Stimulated activated CD8-positive, alpha-beta memory T cell treated with anti-CD3 and anti-CD28 coated beads, Interleukin-15, amount 100 ng/mL, for 24 hours (primary cell): ENCODE measurements at places on chromosomes 4 and X.

- no peak for DNase-seq
Observed at GRCh38 chr4:113832803-113833202, 71.3 kb upstream of the CAMK2D start.

- no peak for DNase-seq
Observed at GRCh38 chr4:186144198-186144945, 39.9 kb downstream of the FAM149A start.

DNA sequence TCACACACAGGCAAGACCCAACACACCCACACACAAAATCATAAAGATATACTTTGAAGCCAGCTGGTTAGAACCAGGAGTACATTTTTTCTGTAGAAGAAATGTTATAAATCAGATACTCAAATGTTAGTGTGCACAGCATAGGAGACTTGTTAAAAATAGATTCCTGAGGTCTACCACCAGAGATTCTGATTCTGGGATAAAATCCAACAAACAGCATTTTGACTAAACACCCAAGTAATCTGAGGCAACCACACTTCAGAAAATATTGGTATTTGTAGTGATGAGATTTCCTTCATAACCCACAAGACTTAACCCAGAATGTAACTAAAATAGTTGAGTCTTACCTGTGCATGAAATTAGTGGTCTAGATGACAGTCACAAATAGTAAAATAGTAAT is 301.8 kb downstream of the HNRNPD start:
- DNase-seq: no peak

- DNase-seq: no peak
Observed at GRCh38 chrX:9367421-9367820, 97.4 kb upstream of the TBL1X start.

DNA sequence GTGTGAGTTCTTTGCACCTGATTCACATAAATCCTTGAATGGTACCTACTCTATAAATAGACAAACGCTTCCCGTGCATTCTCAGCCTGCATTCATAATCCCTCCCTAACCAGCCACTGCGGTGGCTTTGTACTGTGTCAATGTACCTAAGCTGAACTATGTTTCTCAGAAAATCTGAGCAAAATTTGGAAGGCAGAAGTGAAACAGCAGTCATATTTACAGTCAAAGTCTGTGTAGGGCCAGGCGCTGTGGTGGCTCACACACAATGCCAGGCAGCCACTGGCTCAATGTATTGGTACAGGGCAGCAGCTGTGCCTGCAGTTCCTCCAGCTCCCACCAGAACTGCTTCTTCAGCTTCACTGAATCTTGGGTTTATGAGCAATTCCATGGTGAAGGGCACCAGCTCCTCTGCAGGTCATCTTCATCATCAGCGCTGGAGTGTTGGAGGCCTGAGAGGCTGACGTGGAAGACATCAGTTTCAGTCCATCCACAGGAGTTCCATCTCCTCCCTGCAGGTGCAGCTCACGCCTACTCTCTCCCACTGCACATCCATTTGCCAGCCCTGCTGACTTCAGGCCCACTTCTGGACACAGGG is 32.3 kb upstream of the IRF2 start:
- no peak for DNase-seq

GRCh38 chr4:38791010-38791409 is 8.2 kb upstream of the TLR10 start:
- DNase-seq: no peak

- no peak for DNase-seq
Observed at GRCh38 chr4:54543088-54543795, 114.5 kb upstream of the KIT start.

DNA sequence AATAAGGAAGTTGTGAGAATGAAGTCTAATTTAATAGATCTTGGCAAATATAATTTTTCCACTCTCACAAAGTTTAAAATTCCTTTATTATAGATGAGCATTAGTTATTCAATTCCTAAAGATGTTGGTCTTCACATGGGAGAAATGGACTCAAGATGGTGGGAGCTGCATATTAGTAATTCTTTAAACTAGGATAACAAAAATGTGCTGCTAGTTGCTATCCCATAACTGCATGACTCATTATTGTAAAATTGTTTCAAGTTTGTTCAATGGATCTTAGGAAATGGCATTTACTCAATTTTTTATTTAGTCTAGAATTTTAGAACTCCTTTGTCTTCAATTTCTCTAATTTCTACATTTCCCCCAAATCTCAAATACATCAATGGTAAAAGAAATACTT is 155.8 kb downstream of the ATP10D start:
- no peak for DNase-seq

DNA sequence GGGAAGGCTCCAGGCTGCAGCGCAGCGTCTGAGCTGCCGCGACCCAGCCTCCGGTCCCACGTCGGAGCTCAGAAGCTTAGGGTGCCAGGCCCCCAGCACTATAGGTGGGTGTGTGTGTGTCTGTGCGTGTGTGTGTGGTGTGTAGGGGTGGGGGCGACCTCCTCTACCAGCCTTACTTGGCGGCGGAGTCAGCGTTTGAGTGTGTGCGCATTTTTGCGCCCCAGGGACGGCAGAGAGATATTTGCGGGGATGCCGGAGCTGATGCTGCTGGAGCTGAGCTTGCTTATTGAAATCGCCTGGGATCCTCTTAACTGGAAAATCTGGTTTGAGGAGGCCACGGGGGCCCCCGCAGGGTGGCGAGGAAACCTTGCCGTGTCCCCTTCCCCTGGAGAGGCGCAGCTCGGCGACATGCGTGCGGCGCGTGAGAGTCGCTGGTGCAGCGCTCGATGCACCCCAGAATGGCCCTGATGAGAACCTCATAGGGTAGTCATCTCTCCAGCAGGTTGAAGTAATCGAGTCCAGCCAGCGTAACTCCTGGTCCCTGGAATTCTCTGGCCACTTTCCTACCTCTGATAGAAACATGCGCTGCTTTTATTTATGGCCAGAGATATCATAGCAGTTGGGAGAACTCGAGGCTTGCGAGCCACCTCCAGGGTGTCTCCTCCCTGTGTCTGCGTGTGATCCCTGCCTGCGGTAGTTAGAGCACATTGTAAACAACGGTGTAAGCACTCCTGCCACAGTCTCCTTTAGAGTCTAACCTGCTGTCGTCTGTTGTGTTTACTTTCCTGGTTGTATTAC is 2.7 kb downstream of the ADGRL3 start:
- DNase-seq: no peak

GRCh38 chr4:89753601-89754066 is 83.3 kb downstream of the SNCA start:
- no peak for DNase-seq

DNA sequence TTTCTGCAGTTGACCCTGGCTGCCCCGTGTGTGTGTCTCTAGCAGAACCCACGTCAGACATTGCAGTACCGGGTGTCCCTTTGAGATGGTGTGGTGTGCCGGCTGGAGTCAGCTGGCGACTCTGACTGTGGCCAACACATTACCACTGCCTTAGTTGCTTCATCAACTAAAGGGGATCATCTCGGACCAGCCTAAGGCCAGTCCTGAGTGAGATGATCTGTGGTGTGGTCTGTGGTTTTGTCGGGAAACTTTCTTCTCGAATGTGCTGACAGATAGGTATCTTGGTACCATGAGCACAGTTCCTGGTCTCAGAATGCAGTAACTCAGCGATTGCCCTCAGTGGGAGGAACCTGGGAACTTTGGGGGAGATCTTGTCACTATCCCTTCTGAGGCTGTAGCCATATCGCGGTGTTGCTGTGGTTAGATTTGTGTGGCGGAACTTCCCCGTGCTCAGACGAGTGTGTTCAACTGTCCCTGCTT is 15.8 kb downstream of the TBC1D14 start:
- no peak for DNase-seq

- DNase-seq: no peak
Observed at GRCh38 chrX:78658845-78659744, at the start of gene RTL3. Gene RTL3, minus strand, starts transcription at chrX:78659328. Its CDS starts 908 bp downstream, at chrX:78658420.

DNA sequence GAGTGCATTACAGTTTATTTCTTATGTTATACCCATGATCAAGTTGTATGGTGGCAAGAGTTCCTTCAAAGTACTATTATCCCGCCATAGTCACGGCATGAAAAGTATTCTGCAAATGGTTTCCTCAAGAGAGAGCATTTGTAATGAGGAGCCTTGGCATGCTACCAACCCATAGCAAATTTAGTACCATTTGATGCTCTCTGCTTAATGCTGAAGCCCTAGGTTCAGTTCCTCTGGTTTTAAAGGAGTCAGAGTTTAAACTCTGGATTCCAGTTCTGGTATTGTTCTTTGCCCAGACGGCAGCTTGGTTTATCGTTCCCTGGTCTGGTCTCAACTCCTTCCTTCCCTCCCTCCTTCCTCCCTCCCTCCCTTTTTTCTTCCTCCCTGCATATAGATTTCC is 371.3 kb downstream of the BMPR1B start:
- DNase-seq: no peak

DNA sequence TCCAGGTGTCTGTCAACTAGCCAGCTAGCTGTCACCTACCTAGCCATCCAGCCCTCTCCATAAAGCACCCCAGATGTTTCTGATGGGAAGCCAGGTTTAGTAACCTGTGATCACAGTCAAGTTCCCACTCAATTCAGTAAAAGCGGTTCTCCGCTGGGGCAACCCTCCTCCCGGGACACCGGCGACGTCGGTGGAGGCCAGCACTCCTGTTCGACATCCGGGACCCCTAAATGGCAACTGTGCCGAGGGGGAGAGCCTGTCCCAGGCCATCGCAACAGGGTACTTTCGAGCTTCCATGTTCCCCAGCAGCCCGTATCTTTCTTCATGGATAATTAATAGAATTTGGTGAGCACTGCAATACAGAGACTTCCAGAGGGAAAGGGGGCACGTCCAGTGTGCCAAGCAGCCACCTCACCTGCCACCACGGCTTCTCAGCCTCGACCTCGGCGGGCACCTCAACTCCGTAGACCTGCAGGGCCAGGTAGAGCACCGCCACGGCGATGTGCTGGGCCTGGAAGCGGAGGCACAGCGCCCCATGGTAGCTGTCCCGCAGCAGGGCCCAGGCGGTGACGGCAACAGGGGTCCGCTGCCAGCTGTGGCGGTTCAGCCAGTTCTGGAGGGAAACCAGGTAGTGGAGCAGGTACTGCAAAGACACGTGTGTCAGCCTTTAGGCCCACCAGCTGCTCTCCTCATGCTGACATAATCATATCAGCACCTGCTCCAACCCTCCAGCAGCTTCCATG is 6.7 kb downstream of the CCNQ start:
- no peak for DNase-seq

GRCh38 chr4:78565971-78566372 is 14.4 kb downstream of the ANXA3 start:
- no peak for DNase-seq

DNA sequence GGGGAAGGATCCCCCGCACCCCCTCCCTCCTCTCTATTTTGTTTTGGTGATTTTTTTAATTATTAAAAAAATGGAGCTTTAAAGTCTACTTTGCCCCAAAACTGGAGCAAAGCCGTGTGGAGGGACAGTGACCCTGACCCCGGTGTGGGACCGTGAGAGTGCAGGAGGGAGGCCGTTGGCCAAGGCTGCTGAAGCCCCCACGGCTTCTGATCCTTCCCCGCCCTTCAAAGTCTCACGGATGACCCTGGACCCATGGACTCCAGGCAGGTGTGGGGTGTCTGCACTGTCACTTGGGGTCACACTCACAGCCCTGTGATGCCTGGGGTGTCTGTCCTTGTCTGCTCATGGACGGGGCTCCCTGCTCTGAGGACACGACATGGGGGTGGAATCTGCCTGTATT is 133.3 kb downstream of the CPZ start:
- no peak for DNase-seq

DNA sequence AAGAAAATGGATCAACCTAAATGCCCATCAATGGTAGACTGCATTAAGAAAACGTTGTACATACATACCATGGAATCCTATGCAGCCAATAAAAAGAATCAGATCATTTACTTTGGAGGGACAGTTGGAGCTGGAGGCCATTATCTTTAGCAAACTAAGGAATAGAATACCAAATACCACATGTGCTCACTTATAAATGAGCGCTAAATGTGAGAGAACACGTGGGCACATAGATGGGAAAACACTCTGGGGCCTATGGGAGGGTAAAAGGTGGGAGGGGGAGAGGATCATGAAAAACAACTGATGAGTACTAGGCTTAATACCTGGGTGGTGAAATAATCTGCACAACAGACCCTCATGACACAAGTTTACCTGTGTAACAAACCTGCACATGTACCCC is 1729.9 kb upstream of the PCDH10 start:
- no peak for DNase-seq

DNA sequence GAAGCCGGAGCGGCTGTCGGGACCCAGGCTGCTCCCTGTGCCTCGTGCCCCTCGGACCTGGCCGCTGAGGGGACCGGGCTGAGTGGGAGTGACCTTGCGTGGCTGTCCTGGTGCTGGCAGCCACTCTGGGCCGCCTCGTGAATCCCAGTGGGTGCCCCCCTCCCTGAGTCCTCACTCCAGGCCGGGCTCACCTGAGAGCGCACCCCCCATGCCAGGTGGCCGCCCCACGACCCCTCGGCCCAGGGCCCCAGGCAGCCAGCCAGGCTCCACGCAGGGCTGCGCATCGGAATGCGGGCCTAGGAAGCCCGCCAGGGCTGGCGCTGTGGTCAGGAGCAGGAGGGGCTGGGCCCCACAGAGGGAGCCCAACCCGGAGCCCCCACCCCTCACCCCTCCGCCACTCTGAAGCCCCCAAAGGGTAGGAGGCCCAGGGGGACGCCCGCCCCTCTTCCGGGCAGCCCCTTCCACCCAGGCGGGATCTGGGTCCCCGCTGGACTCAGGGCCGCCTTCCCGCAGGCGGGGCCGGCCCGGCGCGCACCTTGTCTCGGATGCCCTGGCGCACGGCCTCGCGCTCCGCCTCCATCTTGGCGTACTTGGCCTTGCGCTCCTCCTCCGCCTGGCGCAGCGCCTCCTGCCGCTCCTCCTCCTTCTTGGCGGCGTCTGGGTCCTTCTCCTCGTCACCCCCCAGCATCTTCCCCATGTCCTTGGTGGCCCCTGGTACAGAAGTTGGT is 33.9 kb downstream of the CPLX1 start:
- DNase-seq: no peak
